Activated CD4-positive, alpha-beta memory T cell treated with anti-CD3 and anti-CD28 coated beads for 36 hours (primary cell): ENCODE measurements at places on chromosomes 7 and 10. TPM values are rescaled to one million over a fixed set of nuclear protein-coding genes. Genes with fewer than 3 reads are reported as not detected.

The OR2A14 gene
- not detected for total RNA-seq

The HSPA12A gene
- total RNA-seq: 0.41 TPM

The KCP gene
- total RNA-seq: 0.12 TPM

The HOXA2 gene
- not detected for total RNA-seq

The CC2D2B gene
- 0.15 TPM for total RNA-seq

The LBX1 gene
- total RNA-seq: not detected

The LIPJ gene
- not detected for total RNA-seq

The KCNMA1 gene
- total RNA-seq: not detected

The KCND2 gene
- total RNA-seq: not detected

The NODAL gene
- total RNA-seq: not detected

The TSPAN13 gene
- 0.41 TPM for total RNA-seq

The ENTPD7 gene
- total RNA-seq: 3.3 TPM

The SEMA3D gene
- total RNA-seq: not detected

The CYP2C18 gene
- 0.27 TPM for total RNA-seq
